Lower lobe of right lung (tissue), 2 donors: ENCODE measurements at places on chromosomes 12 and 14. TPM values are rescaled to one million over a fixed set of nuclear protein-coding genes. Genes with fewer than 3 reads are reported as not detected.

The KRT79 gene
- 3.9 TPM for total RNA-seq

DNA sequence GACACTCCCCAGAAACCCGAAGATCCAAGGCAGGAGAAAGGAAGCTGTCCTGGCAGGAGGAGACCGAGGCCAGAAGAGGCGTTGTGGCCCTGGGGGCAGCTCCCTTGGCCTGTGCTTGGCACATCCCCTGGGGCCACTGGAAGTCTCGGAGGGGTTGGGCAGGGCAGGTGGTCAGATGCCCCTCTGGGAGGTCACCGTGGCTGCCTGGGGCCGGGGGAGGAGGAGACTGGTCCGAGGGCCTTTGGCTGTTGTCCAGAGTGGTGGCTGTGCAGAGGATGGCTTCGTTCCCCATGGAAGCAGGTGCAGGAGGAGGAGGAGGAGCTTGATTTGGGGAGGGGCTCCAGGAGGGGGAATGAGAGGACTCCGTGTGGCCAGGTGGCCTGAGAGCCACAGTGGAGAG is 3.3 kb upstream of the NUDT14 start:
- DNase-seq: no peak

The TAS2R30 gene
- total RNA-seq: 3.9 TPM

The DAO gene
- total RNA-seq: not detected

The KRT85 gene
- total RNA-seq: not detected

The KRT73 gene
- total RNA-seq: not detected

- no peak for DNase-seq
Observed at GRCh38 chr12:15193946-15194345, 27.3 kb downstream of the RERG start.

- no peak for DNase-seq
Observed at GRCh38 chr12:66979251-66979650, 289.9 kb upstream of the CAND1 start.

DNA sequence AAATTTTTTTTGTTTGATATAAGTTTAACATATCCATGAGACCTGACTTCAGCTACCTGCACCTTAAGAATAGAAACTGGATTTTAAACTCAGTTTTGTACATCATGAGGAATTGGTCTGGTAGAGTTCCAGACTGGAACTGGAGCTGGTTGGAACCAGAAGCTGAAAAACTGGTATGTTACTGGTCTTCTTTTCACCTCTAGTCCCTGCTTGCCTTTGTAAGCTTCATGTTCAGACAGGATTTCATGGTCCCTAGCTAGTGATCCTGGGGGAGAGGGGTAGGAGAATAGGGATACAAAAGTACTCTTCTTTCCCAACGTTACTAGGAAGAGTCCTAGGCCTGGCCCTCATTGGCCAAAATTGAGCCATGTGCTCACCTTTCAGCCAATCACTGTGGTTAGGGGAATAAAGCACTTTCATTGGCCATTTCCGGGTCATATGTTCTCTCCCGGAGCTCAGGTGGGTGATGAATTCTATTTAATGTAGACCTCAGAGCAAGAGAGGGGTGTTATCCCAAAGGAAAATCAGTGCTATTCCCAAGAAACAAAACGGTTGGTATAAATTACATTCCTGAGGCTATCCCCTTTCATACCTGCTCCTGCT is 36.9 kb upstream of the APPL2 start:
- DNase-seq: no peak

- peak; percentile 68 for DNase-seq
Observed at GRCh38 chr12:122031342-122032216, 9.9 kb downstream of the BCL7A start.

GRCh38 chr12:113479590-113480335 is 8.1 kb upstream of the LHX5 start:
- DNase-seq: no peak

DNA sequence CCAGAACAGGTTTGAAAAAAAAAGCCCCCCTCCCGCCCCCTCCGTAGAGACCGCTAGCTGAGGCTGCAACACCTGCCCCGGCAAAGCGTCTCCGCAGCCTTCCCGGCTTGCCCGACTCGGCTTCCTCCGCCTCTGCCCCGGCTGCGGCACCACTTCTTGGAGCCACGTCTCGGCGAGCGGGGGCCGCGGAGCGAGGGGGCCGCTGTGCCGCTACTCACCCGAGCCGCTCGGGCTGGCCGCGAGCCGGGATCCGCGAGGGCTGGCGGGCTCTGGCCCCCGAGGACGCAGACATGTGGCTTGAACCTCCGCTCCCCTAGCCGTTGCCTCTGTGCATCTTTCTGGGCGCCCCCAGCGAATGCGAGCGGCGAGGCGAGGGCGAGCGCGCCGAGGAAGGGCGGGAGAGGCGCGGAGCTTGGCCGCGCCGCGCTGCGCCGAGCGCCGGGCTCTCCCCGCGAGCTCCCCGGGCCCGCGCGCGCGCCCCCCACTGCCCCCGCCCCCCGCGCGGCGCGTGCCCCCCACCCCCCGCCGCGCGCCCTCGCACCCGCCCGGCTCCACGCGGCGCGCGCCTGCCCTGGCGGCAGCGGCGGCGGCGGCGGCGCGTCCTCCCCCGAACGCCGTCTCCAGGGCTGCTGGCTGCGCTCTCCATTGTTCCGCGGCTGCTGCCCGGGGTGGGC is 249.5 kb downstream of the APAF1 start:
- DNase-seq: no peak

DNA sequence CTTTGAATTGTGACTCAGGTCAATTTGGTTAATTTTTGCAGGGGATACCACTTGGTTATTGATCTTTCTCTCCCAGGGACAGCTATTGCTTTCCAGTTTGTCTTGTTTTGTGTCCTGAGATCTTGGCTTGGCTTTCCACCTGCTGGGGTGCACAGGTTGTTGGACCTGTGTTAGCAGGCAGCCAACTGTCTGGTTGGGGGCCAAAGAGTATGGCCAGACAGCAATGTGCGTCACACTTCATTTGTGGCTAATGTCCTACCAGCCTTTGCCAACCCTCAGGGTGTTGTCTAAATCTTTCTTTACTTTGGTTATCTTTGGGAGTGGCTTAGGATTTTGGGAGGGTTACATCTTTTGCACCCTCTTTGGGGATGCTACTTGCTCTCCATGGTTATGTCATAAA is 494.9 kb upstream of the ATP2B1 start:
- no peak for DNase-seq

The PLA2G1B gene
- total RNA-seq: 42.2 TPM

DNA sequence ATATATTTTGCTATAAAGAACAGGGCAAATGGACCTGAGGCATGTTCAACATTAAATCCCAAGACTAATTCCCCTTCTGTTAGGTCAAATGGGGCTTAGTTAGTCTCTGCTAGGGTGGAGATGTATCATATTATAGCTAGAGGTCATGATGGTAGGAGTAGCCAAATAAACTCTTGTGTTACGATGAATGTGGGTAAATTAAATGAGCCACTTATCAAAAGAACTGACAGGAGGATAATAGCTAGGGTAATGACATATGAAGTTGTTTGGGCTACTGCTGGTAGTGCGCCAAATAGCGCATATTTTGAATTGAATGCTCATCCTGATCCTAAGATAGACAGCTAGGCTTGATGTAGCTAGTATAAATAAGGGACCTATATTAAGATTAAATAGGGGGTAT is 445.0 kb downstream of the GXYLT1 start:
- no peak for DNase-seq

DNA sequence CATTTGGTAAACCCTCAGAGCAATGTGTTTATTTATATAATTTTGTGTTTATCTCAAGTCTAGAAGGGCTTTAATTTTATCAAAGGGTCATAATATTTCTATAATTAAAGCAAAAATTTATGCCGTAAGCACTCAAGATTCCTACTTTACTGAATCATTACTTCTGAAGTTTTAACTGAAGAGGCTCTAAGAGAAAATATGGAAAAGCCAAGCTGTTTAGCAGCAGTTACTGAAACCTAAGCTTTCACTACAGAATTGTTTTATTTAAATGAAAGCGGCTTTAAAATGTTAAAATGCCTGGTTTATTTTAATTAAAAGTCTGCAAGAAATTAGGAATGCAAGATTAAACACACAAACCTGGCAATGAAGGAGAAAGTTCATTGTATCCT is 73.9 kb upstream of the BBS10 start:
- DNase-seq: no peak

The STXBP6 gene
- 29.4 TPM for total RNA-seq

The HOTAIR gene
- total RNA-seq: not detected

The GPR132 gene
- 7.2 TPM for total RNA-seq

DNA sequence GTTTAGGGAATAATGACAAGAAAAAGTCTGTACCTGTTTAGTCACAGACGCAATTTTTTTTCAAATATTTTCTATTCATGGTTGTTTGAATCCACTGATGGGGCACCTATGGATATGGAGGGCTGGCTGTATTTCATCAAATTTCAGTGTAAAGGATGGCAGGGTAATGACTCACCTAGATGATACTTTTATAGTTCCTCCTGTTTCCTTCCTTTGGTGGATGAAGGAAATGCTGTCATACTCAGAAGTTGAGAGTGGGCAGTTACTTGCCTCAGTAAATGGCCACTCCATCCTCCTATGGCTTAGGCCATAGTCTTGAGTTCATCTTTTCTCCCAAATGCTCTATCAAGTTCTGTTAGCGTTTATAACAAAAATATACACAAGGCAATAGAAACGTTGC is 18.9 kb upstream of the C12orf71 start:
- no peak for DNase-seq

GRCh38 chr14:55749946-55750345 is 169.9 kb downstream of the KTN1 start:
- DNase-seq: no peak

The SPTSSA gene
- 47.6 TPM for total RNA-seq

DNA sequence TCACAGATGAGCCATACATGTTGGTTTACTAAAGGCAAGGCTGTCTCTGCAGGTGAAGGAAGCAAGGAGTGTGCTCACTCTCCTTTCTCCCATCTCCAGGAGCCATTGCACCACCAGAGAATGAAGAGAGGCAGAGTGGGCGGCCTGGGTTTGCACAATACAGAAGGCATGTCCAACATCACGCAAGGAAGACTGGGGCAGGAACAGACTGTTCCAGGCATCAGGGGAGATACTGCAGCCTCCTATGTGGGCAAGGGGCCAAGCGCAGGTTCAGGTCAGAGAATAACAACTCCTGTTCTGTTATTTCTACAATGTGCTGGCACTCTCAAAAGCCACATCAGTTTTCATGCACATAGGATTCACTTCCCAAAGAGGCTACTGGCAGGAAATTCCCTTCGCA is 1.7 kb upstream of the TMEM229B start:
- peak; percentile 57 for DNase-seq

GRCh38 chr14:69262516-69262915 is 2.6 kb downstream of the GALNT16 start:
- no peak for DNase-seq

GRCh38 chr12:916240-916639 is 33.3 kb downstream of the RAD52 start:
- DNase-seq: peak; percentile 49

- DNase-seq: no peak
Observed at GRCh38 chr12:92111256-92111655, 34.4 kb downstream of the BTG1 start.

The ALDH2 gene
- total RNA-seq: 499 TPM

The HOXC13 gene
- total RNA-seq: not detected

GRCh38 chr12:96350982-96351381 is 49.3 kb downstream of the CDK17 start:
- DNase-seq: no peak

The SMOC1 gene
- total RNA-seq: 1.1 TPM

The DENR gene
- 30.9 TPM for total RNA-seq

GRCh38 chr12:132140501-132140900 is 3.6 kb downstream of the DDX51 start:
- DNase-seq: no peak

The ACOT6 gene
- total RNA-seq: not detected

The KERA gene
- not detected for total RNA-seq

GRCh38 chr12:32559434-32559833 is 119.7 kb upstream of the DNM1L start:
- DNase-seq: no peak

DNA sequence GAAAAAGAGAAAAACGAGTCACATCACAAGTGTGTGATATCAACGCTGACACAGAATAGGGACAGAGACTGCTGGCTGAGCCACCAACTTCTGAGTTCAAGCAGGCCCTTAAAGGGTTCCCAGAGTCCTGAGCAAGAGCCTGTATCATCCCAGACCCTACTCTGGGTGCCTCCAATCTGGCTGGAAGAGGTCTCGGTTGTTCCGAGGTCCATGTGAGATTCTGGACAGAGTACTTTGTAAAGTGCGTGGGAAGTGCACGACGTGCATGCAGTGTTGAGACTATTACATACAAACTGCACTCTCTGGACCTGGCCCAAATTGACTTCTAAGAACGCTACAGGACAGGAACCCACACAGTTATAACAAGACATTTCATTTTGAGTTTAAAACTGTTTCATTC is 40.6 kb downstream of the MOK start:
- no peak for DNase-seq

DNA sequence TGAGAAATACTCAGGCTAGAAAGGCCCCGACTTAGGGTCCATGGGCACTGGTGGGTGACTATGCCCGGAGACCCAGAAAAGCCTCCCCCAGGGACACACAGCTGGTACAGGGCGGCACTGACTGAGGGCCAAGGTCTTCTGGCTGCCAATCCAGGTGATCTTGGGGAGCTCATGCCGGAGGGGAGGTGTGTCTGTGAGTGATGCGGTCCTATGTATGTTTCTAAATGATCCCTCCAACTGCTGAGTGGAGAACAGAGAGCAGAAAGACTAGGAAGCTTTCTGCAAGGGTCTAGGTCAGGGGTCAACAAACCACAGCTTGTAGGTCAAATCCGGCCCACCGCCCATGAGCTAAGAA is 391 bp downstream of the SERPINA4 start:
- DNase-seq: peak; percentile 28

DNA sequence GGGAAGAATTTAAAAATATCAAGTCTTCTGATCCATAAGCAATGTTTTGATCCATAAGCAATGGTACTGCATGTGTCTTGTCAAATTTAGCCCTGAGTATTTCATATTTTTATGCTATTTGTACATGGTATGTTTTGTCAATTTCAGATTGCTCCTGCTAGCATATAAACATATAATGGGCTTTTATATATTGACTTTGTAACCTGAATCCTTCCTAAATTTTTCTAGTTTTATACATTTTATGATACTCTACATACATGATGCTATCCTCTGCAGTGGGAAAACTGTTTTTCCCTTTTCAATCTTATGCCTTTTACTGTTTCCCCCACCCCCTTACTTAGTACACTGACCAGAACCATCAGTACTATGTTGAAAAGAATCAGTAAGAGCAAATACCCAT is 75.1 kb downstream of the R3HDM2 start:
- DNase-seq: no peak

- DNase-seq: no peak
Observed at GRCh38 chr12:128381946-128382345, 115.0 kb downstream of the TMEM132C start.

DNA sequence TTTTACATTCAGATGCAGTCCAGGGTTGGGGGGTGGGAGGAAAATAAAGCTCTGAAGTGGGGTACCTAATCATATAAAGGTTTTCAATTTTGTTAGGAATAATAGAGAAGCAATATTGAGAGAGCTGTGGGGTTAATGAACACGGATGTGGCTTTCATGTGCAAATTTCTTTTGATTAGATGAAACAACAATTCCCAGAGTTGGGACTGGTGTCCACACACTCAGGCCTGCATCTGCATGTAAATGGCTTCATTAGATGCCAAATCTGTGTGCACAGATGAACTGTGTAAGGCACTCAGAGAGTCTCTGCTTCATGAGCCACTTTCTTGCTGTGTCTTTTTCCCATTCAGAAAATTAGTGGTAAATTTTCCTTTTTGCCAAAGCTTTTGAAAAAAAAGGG is 377.1 kb upstream of the NOVA1 start:
- DNase-seq: no peak
